ENCODE measurements at places on chromosomes 7 and 10.

GRCh38 chr10:71634531-71635164 lies 84.9 kb downstream of the C10orf105 start:
- DNase-seq: no peak

DNA sequence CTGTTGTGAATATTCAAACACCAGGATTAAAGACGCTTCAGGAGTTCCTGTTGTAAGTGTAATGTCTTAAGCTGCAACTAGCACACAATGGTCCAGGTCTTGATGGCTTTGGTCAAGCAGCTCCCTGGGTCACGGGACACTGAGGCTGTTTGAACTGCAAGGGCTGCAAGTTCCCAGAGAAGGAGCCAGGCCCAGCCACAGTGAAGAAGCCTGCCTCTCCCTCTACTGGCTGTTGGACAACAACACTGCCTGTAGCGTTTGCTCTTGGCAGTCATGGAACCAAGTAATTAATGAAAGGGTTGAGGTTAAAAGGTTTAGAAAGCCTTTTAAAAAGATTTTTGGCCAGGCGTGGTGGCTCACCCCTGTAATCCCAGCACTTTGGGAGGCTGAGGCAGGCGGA lies 31.9 kb upstream of the GUSB start:
- DNase-seq: no peak

DNA sequence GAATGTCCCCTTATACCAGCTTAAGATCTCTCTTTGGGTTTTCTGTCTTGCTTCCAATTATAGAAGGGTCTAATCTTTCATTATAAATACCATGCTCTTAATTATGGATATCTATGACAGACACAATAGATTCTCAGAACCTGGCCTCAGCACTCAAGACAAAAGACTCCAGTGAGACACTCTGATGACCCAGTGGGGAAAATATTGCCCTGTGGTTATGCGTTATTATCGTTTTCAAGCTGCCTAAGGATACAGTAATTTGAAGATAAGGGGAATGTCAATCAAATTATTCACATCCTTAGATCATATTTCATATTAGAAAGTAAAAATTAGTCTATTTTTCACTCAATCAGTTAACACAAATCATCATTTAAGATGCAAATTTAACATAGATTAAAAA lies 748.8 kb downstream of the XPNPEP1 start:
- no peak for DNase-seq

DNA sequence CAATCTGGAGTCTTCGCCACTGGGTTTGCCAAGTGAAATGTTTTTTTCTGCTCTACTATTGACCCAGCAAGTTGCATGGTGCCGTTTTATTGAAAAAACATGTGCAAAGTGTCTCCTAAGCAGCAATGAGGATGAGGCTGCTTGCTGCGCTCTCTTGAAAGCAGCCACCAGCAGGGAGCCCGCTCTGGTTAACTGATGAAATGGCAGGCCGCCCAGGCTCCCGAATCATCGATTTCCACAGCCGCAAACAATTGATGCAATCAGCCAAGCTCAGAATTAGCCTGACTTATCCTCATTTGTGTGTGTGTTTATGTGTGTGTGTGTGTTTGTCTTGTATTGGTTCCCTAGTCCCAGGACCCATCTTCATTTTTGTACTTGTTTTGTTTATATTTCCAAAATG lies 22.2 kb upstream of the LYZL1 start:
- DNase-seq: no peak

GRCh38 chr7:96188591-96188991 lies 133.3 kb downstream of the SLC25A13 start:
- DNase-seq: no peak

- no peak for DNase-seq
These were observed 306.7 kb downstream of the CRPPA start for GRCh38 chr7:16114633-16115032.

GRCh38 chr10:76309070-76309469 lies 877.6 kb downstream of the LRMDA start:
- DNase-seq: no peak

- no peak for DNase-seq
These were observed 206.5 kb upstream of the PPP2R2D start for GRCh38 chr10:131694168-131694780.

DNA sequence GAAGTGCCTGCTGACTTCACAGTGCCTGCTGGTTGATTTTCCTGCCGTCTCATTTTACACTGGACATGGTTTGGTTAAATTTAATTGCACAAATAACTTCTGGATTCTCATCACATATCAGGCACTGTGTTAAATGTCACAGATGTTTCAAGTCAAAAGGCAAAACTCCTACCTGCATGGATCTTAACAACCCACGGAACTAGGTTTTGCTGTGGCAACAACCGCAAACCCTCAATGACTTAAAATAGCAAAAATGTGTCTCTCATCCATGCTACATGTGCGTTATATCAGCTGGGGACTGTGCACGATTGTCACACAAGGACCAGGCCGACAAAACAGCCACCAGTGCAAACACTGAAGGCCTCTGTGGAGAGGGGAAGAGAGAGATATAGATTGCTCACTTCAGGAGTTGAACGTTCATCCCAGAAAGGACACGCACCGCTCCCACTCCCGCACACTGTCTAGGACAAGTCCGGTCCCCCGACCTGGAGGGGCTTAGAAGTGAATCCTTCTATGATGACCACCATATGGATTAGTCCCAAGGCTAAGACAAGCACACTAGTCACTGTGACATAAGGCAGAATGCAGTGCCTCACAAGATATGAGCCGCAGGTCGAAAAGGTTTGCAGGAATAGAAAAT lies 233.3 kb downstream of the SKAP2 start:
- no peak for DNase-seq

DNA sequence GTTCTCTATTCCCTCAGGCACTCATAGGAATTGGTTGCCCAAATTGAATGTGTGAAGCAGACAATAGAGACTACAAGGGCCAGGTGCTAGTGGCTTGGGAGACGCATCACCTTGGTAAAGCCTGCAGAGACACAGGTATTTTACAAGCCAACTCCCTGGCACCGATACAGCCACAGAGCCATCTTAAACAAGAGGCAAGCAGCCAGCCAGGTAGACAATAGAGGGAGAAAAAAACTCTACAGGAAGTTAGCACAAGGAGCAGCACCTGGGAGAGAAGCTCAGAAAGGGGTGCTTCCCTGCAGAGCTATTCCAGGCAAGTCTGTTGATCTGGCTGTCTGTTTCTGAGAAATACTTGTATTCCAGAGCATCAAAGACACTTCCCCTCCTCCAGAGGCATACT lies 43.0 kb upstream of the CDK1 start:
- no peak for DNase-seq

DNA sequence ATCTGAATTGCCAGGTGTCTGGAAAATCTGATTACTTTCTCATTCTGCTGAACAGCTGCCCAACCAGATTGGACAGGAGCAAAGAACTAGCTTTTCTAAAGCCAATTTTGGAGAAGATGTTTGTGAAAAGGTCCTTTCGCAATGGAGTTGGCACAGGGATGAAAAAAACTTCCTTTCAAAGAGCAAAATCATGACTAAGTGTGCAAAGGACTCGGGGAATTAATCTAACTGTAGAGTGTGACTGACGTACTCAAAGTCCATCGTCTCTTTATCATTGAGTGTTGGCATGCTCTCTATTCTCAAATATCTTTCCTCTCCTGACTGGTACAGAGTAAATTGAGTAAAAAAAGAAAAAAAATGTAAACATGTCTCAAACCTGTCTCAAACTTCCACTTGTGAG lies 3.3 kb downstream of the NPS start:
- no peak for DNase-seq

DNA sequence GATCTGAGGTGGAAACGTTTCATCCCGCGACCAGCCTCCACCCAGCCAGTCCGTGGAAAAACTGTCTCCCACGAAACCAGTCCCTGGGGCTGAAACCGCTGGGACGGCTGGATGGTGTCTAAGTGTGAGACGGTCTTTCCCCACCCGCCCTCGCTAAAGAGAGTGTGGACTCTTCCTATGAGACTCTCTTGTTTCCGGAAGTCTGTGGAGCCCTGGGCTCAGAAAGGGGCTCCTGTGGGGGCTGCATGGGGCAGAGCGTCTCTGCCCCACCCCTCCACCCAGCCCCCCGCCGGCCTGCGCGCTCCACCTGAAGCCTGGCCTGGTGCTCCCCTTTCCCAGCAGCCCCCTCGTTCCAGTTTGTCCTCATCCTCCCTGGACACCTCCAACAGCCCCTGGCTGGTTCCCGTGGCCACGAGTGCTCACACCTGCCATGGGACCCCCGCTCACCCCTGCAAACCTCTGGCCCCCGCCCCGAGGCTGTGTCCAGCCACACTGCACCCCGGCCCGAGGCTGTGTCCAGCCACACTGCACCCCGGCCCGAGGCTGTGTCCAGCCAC lies 28.7 kb downstream of the CFAP46 start:
- no peak for DNase-seq

GRCh38 chr7:151174246-151175046 lies 7.0 kb upstream of the GBX1 start:
- DNase-seq: no peak

DNA sequence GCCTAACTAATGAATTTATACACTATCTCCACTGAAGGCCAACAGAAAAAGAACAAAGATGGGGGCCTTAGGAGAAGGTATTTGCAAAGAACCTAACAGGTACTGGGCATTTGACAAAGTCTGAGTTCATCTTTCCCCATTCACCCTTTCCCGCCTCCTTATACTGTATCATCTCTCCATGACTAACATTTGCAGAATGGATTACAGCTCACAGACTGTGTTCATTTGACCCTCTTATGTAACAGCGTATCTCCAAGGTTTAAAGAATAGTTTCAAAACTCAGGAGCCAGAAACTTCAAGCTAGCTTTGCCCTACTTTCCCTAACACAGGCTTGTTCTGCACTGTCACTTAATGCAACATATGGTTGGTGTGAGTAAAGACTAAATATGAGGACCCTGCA lies 238.7 kb upstream of the CELF2 start:
- no peak for DNase-seq

DNA sequence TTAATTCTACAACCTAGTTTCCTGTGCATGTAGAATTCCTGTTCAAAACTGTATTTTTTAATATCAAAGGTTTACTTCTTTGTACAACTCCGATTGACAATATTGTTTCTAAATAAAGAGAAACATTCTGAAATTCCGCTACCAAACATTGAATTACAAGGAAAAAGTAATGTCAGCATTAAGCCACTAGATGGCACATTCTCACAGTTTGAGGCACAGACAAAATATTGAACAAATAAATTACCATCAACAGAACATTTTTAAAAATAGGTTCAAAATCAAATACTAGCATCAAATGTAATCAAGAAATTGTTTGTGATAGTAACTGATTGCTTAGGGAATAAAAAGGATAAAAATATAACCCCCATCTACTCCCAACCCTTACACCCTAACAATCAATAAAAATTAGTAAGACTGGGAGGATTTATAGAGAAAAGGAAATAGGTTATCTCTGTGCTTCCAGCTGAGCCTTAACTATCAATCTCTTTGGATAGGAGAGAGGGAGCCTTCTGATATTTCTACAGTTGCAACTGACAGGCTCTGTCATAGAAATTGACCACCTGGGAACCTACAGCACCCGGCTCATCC lies 86.6 kb upstream of the C7orf33 start:
- peak; percentile 20 for DNase-seq

GRCh38 chr7:103811290-103811689 lies 178.2 kb downstream of the RELN start:
- no peak for DNase-seq

GRCh38 chr10:110168601-110169481 lies 38.6 kb upstream of the MXI1 start:
- DNase-seq: no peak

- DNase-seq: no peak
These were observed 9.3 kb downstream of the ITGA8 start for GRCh38 chr10:15710455-15710854.

- DNase-seq: no peak
These were observed 3.7 kb downstream of the LAMTOR4 start for GRCh38 chr7:100152404-100152803.

DNA sequence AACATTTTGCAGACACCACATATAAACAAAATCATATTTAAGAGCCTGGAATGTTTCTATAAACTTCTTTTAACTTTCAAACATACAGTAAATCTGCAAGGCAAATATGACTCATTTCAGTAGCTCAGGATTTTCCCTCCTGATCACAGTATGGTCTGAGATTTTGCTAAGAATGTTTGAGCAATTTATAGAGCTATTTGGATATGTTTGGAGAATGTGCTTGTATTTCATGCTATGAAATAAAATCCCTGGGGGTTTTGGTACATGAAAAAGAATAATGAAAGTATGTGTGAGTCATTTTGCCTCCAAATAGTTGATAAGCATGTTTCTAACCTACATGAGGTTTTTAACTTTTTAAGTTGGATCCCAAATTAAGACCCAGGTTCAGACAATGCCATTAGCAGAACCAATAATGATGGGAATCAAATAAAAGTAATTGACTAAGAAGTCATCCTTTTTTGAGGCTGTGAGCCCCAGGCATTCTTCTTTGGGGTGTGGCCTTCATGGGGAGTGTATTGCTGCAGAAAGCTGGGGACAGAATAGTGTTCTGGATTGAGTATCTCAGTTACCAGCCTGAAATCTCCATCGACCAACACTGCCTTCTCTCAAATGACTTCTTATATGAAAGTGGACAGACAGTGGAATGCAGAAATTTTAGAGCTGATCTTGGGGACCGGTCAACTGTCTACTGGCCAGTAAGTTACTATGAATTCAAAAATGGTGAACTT lies 66.1 kb upstream of the AGBL3 start:
- DNase-seq: no peak

GRCh38 chr7:74027683-74028320 lies at the start of gene ELN:
Gene ELN (plus strand): TSS chr7:74028173. CDS start chr7:74028188, 15 bp downstream.
- DNase-seq: no peak

DNA sequence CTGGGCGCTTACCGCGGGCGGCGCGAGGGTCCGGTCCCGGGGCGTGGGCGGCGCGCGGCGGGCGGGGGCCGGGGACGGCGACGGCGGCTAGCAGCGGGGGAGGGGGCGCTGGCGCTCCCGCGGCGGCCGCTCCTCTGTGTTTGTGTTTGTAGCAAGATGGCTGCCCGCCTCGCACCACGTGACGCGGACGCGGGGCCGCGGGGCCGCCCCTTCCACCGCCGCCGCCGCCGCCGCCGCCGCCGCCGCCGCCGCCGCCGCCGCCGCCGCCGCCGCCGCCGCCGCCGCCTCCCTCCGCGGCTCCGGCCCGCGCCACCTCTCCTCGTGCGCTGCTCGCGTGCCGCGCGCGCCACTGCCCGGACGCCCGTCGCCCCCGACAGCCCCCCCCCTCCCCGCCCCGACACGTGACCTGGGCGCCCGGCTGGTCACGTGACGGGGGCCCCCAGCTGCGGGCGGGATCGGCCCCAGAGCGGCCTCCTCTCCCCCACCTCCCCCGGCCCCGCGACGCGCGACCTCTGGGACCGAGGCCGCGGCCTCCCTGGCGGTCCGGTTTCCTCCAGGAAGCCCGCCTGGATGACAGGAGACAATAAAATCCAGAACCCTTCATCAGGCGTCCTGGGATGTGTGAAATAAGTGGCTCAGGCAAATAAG lies at the start of gene GIGYF1:
TSS of gene GIGYF1 (minus strand) at position 153 of the 648 bp plus-strand sequence. CDS start 6,012 bp downstream, outside the sequence.
- peak; percentile 68 for DNase-seq

- DNase-seq: no peak
These were observed 133.5 kb downstream of the C1GALT1 start for GRCh38 chr7:7315851-7316250.

GRCh38 chr10:37623506-37623905 lies 233.9 kb downstream of the ZNF248 start:
- DNase-seq: no peak

All from NCI-H774 (cell line).